AML-193 (cell line): ENCODE measurements at places on chromosomes 5 and 9.

GRCh38 chr5:56816546-56817081 is 1.3 kb downstream of the MAP3K1 start:
- peak; percentile 69 for DNase-seq

GRCh38 chr9:77712533-77713130 is 64.5 kb upstream of the GNA14 start:
- no peak for DNase-seq

GRCh38 chr5:168064933-168065622 is 226.4 kb upstream of the WWC1 start:
- DNase-seq, result no peak

DNA sequence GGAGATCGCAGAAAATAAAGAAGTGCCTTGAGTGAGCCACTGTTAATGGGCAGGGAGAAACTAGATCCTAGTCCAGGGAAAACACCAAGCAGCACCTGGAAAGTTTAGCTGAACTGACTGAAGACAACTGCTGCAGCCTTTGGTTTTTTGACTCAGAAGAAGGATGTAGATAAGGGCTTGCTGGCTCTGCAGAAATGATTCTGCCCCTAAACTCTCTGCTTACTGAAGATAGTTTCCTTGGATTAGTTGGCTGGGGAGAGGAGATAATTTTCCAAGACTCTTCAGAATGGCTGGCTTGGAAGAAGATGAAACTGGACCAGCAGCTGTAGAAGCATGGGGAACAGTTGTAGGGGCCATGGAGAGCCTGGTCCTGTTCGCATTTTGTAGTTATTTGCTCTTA is 471.8 kb downstream of the KDM4C start:
- no peak for DNase-seq

DNA sequence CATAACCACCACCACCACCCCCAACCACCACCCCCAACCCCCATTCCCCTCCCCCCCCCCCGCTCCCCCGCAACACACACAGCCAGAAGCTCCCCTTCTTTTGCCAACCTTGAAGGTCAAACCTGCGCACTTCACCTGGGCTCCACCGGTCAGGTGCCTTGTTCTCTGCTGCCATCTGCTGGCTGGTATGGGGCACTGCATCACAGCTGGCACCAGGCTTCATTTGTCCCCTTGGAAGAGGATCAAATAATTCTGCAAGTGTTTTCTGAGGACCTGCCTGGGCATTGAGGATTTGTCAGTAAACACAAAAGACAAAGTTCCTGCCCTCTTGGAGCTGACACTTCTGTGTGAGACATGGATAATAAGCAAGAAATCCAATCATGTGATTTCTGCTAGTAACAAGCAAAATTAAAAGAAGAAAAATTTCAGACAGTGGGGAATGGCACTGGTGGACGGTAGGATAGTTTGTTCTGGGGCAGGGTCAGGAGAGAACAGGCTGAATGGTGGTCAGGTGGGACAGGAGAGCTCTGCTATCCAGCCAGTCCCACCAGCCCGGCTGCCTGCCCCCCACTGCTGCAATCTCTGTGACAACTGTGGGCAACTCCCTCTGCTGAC is 55.6 kb upstream of the LMX1B start:
- peak; percentile 47 for DNase-seq

DNA sequence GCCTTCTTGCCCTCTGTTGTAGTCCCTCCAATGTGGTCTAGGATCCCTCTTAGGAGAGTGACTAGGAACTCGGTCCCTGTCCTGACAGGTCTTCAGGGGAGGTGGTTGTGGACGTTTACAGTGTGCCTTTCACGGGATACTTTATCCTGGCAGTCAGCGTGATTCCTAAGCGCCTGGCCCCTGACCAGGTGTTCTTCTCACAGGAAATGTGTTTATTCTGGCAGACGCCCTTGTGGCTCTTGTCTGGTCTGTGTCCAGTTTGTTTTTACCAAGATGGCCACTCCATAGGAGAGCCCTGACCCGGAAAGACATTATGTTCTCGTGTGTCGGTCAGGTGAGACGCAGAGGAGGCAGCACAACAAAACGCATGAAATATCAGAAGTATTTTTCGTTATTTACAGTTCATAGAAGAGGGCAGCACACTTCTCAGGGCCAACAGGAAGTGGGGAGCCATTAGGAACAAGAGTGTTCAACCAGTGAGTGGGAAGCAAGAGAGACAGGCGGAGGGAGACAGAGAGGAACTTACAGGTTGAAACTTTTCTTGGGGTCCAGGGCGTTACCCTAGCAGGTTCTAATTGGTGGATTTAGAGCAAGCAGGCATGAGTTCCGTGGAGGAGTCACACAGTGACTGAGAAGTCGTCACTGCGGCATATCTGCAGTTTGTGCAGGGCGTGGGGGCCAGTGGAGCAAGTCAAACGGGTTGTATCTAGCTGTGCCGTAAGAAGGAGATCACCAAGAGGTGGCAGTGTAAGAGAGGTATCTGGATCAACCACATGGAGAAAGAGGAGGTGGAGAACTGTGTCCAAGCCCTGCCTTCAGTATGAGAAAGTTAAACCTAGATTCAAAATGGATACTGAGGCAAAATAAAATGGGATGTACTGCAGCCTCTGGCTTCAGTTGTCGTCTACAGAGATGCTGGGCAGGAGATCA is 412.9 kb downstream of the ZSWIM6 start:
- no peak for DNase-seq

- no peak for DNase-seq
Measured at GRCh38 chr5:179887095-179887494, 20.6 kb downstream of the TBC1D9B start.

GRCh38 chr9:115694991-115695390 is 458.6 kb upstream of the PAPPA start:
- DNase-seq, result no peak

DNA sequence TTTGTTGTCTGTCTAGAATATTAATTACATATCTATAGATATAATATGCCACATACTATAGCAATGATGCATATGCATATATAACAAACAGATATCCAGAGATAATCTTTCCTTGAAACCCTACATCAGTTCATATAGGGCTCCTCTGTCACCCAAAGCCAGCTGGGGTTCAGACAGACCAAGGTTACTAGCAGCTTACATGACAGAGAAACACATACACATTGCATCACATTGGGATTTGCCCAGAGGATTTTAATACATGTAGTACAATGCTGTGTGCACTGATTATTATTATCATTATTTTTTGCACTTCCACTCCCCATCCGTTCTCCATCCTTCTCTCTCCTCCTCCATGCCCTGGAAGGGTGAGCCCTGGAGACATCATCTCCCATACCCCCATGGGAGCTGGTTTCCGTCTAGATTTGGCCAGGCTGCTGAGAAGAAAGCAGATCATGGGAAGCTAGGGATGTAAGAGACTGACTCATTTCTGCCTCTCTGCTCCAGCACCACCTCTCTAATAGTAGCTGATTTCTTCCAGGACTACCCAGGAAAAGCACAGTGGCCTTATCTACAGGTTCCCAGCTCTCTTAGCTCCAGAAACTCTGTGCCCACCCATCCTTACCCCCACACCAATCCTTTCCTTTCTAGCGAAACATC is 23.3 kb downstream of the FST start:
- no peak for DNase-seq
